Stimulated activated CD4-positive, alpha-beta T cell treated with anti-CD3 and anti-CD28 coated beads, TNF-alpha, amount 100 ng/mL, for 48 hours (primary cell): ENCODE measurements at places on chromosomes 1 and 21.

DNA sequence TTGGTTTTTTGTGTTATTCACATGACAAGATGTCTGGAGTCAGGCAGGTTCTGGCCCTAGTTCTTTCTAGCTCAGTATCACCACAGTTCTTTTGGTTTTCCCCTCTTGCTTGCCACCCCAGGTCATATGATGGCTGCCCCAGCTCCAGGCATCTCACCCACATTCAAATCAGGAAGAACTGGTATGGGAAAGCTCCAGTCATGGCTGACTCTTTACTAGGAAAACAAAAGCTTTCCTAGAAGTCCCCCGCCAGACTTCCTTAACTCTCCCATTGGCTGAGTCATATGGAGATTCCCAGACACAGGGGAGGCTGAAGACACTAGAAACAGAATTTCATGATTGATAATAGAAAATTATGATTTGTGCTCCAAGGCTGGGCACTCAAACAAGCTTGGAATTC is 22.1 kb upstream of the EYA3 start:
- no peak for DNase-seq

GRCh38 chr1:119114786-119115185 is 25.7 kb downstream of the WARS2 start:
- DNase-seq: no peak

DNA sequence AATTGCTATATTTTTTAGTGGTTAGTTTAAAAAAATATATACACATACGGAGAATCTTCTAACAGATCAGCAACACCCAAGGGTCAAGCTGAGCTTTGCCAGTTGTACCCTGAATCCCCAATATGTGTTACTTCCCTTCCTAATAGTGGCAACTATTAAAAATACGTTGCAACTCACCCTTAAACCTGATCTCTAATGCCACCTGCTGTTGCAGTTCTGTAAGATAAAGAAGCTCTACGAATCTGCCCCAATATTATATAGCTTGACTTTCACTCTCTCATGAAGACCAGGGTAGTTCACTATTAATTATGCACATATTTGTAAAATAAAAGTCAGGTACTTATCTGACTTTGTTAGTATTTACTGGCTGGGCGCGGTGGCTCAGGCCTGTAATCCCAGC is 58.4 kb downstream of the ASH1L start:
- DNase-seq: no peak

- DNase-seq: no peak
Measured at GRCh38 chr1:17009706-17010105, 2.0 kb downstream of the ATP13A2 start.

DNA sequence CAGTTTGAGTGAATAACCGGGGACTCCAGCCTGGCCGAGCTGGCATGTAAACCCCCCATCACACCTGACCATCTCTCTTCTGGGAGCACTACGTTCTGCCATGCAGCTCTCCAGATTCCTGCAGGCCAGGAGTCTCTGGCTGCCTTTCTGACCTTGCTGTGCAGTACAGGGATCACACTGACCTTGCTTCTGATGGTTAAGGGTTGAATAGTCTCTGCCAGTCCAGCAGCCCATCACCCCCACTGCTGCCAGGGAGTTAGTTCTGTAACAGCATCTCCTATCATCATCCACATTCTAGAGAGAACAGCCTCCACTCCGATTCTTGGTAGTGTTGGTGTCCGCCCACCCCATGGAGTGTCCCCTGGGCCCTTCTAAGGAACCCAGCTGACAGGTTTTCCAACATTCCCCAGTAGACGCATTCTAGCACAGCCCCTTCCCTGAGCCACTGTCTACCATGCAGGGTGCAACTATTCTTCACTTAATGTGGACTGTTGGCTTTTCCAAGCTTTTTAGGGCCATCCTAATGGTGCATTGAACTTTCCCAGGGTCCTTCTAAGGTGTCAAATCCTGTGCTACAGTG is 109.8 kb downstream of the RIPK4 start:
- no peak for DNase-seq

GRCh38 chr1:209611771-209612570 is 28.5 kb downstream of the CAMK1G start:
- DNase-seq: no peak

DNA sequence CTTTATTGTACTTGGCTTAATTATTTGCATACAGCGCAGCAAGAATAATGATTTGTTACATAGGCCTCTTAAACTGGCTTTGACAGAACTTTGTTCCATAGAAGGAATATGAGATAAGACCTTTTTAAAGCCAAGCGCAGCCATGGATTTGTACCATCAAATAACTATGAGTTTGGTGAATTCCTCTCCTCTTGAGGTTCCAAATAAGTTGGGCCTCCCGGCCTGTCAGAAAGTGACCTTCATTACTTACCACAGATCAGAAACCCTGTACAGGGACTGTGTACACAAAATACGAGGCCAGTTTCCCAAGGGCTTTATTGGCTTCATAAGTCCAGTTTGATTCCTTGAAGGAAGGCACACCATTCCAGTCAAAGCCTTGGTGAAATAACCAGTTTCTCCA is 21.8 kb upstream of the HSD3B1 start:
- DNase-seq: no peak

- no peak for DNase-seq
Measured at GRCh38 chr1:223811634-223812101, 34.1 kb downstream of the TP53BP2 start.

GRCh38 chr21:26027696-26028095 is 142.9 kb downstream of the APP start:
- no peak for DNase-seq

GRCh38 chr1:3068564-3069431 is at the start of gene PRDM16:
TSS of gene PRDM16 (plus strand) at chr1:3069203. CDS start at chr1:3069260, 57 bp downstream.
- no peak for DNase-seq

DNA sequence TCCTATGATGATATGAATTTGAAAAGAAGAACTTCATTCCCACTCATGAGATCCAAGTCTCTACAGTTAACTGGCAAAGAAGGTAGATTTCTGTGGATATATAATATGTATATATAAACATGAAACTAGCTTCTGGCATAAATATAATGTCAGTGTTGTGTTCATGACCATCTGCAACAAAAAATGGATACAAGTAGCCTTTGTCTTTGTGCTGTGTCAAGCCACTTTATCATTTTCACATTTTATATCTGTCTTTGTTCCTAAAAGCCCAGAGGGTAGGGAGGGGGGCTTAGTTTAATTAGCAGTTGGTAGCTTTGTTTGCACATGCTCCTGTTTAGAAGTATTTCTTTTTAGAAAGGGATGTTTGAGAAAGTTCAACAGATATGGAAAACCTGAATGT is 56.2 kb upstream of the FASLG start:
- no peak for DNase-seq

DNA sequence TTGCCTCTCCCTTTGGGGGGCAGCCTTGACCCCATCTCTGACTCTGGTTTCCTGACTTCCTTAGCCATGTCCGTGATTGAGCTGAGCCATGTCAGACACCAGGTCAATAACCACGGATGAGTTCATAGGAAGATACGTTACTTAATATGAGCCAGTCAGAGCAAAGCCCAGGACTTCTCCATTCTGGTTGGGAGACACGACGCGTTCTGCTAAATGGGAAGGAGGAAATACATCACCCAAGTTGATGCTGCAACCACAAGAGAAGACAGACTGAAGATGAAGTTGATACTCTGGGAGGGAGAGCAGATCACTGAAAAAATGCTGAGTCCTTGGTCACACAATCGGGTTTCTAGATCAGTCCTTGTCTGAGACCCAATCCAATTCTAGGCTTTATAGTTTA is 90.9 kb downstream of the MATN1 start:
- no peak for DNase-seq
